Esophagus mucosa (tissue), 1 donor: ENCODE measurements at places on chromosomes 3 and 15.

DNA sequence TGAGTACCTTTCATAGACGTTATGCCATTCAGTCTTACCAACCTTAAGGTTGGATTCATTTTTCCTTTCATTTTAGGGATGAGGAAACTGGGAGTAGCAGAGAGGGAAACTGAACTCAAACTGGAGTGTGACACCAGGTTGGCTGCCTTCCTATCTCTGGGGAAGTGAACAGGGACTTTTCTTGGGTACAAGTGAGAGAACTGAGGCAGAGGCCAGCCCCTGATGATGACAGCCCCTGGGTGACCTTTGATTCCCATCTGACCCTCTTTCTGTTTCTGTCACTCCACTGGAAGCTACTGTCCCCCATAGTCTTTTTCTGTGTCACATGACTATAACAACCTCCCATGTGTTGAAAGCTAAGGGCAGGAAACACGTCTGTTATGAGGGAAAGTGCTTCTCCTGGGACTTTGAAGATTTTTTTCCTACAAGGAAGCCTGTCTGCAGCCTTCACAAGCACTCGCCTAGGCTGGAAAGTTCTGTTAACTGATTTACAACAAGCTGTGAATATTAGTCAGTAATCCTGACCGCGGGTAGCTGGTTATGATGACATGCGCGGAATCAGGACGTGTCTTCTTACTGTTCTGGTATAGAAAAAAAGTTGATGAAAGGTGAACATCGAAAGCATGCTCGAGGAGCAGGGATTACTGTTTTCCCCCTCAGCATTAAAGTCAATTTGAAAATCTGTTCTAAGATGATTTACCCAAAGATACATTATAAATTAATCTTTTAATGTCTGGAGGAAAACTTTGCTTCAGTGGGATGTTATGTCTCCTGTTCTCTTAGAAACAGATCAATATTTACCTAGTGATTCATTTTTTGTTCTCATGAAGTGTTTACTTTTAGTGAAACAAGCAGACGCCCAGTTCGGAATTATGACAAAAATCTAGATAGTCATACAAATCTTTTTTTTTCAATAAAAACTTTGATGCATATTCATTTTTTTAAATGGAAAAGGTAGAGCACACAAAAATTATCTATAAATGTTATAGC, 31.5 kb downstream of the ABHD2 start:
- peak; percentile 56 for ATAC-seq

- no peak for ATAC-seq
Measured at GRCh38 chr15:95051861-95052260, 820.5 kb downstream of the MCTP2 start.

DNA sequence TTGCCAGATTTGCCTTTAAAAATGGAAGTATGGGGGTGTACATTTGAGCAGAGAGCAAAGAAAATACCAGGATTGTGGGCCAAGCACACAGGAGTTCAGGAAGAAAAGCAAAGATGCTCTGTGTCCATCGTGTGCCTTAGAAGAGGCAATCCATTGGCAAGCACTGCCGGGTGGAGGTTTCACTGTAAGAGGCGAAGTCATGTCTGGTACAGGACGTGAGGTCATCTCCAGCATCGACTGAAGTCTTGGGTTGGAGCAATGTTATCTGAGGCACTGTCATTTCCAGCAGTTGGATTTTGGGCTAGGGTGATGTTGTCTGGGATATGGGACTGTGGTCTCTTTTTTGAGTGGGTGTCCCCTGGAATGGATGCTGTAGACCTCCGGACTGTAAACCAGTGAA, 4.8 kb upstream of the RGMA start:
- ATAC-seq = no peak

- ATAC-seq = no peak
Measured at GRCh38 chr15:77720173-77720572, 87.5 kb upstream of the LINGO1 start.

DNA sequence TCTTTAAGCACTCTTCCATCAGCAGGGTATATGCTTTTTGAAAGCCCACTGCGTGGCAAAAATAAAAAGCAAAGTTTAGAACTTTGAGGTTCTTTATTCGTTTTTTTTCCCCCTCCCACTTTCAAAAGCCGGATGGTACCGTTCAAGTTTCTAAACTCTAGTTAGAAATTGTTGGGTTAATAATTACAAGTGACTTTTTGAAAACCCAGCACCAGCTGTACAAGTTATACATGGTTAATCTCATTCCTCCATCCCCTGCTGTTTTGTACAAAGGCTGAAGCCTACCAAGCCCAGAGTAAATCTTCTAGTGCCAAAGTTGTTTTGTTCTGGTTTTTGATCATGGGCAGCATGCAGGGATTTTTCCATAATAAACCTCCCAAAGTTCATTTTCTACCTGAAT, 48.6 kb downstream of the WDR72 start:
- ATAC-seq = no peak

GRCh38 chr3:172750069-172750367, 508 bp upstream of the ECT2 start:
- ATAC-seq = no peak

- no peak for ATAC-seq
Measured at GRCh38 chr15:101058735-101059134, 139.6 kb downstream of the LRRK1 start.

DNA sequence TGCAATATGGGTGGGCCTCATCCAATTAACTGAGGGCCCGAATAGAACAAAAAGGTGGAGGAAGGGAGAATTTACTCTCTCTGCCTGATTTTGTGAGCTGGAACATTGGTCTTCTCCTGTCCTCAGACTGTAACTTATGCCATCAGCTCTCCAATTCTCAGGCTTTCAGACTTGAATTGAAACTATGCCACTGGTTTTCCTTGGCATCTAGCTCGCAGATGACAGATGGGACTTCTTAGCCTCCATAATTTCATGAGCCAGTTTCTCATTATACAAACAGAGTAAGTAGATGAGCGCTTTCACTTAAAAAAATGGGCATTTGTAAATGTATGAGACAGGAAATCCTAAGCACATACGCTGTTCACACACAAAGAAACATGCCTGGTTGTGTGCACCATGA, 8.7 kb upstream of the PTX3 start:
- ATAC-seq = no peak

GRCh38 chr15:64519897-64520296, 59.5 kb downstream of the ZNF609 start:
- no peak for ATAC-seq

- ATAC-seq = peak; percentile 46
Measured at GRCh38 chr3:186633481-186633880, 6.7 kb upstream of the FETUB start.

DNA sequence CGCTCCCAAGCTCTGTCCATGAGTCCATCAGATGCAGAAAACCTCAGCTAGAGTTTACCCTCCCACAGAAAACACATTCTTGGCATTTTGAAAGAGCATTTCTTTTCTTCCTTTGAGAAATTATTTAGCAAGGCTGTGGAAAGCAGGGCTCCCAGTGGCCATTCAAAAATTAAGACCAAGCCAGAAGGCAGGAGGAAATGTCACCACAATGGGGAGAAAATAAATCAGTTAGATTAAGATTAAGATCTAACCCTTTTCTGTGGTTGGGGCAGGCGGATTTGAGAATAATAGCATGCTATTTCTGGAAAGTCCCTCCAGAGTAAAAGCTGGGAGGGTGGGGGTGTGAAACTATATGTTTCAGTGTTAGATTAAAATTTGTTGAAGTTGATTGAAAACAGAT, 20.2 kb downstream of the LRIG1 start:
- no peak for ATAC-seq

- ATAC-seq = no peak
Measured at GRCh38 chr3:190083635-190084034, 37.1 kb downstream of the P3H2 start.

- no peak for ATAC-seq
Measured at GRCh38 chr3:133966954-133967353, 62.8 kb downstream of the SLCO2A1 start.

- no peak for ATAC-seq
Measured at GRCh38 chr3:188266562-188267274, 112.8 kb downstream of the LPP start.

GRCh38 chr15:81407176-81407575, 33.2 kb upstream of the TMC3 start:
- no peak for ATAC-seq

DNA sequence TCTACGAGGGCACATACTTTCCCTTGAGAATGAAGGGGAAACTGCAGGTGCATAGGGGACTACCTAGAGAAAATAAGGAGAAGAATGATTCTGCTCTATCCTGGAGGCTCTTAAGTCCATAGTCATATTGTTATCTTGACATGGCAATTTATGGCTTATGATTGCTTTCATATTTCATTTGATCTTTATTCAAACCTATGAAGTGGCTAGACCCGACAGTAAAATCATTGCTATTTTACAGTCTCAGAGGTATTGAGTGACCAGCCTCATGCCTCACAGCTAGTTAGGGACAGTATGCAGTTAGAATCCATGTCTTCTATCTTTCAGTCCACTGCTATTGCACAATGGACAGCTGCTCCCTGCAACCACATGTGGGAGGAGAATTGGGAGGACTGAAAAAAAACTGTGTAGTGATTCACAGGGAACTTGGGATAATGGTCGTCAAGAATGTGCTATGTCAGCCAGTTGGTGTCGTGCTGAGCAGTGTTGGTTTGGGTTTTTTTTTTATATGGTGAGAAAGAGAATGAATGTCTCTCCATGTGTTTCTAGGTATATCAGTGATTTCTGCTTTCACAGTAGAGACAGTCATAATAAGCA, 63.2 kb upstream of the SPPL2A start:
- ATAC-seq = peak; percentile 62

- ATAC-seq = peak; percentile 72
Measured at GRCh38 chr15:64134345-64134829, 17.1 kb upstream of the SNX22 start.

DNA sequence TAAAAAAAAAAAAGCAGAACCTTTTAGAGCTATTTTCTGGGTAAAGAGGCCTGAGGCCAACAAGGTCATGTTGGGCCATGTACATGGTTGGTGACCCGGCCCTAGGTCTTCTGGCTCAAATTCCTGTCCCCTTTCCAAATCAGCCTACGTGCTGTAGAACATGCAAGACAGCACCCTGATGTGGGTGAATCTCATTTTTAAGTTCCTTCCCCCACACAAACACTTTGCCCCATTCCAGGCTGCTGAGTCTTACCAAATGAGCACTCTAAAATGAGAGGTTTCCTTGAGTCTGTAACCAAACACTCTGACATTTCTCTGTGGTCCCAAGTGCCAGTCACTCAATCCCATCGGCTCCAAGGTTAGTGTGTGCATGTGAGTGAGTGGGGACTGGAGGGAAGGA, 9.4 kb downstream of the BCL6 start:
- ATAC-seq = no peak

- no peak for ATAC-seq
Measured at GRCh38 chr3:24765399-24765798, 270.7 kb upstream of the THRB start.

GRCh38 chr3:59258550-59259260, 208.9 kb upstream of the CFAP20DC start:
- ATAC-seq = no peak

GRCh38 chr3:98800401-98800800, 37.3 kb downstream of the ST3GAL6 start:
- peak; percentile 60 for ATAC-seq

- no peak for ATAC-seq
Measured at GRCh38 chr3:24498391-24498790, 3.7 kb upstream of the THRB start.

DNA sequence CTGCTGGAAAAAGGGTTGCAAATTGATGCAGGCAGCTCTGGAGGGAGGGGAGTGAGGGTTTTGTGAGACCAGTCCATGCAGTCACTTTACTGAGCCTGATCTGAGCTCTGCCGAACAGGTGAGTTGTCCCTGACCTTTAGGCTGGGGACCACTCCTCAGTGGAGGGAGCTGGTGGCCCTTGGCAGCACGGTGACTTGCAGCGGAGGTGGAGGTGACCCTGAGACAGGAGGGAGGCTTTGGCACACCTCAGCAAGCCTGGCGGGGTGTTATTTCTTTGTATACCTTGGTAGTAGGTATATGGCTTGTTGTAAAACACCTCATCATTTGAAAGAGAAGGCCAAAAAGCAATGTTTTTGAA, 43.5 kb downstream of the FGD5 start:
- ATAC-seq = no peak

- ATAC-seq = no peak
Measured at GRCh38 chr15:88258093-88258641, 1.6 kb upstream of the NTRK3 start.
